ENCODE measurements at places on chromosomes 1 and 21.
A peak's percentile ranks its signal among the peaks of the same experiment; 100 is the strongest.

DNA sequence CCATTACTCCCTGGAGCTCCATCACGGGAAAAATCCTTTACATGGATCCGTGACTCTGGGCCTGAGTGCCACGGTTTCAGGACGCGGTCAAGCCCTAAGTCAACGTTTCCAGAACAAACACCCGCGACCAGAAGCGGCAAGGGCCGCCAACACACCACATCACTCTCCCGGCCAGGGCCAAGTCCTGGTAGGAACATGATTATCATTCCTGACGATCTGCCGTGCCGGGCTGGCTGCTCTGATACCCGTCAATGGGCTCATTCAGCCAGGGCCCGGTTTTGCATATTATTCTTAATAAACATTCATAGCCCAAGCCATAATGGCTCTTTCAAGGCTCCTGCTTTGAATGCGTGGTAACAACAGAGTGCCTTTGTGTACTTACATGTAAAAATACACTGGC lies 44.6 kb upstream of the SIM2 start:
- no peak for DNase-seq

DNA sequence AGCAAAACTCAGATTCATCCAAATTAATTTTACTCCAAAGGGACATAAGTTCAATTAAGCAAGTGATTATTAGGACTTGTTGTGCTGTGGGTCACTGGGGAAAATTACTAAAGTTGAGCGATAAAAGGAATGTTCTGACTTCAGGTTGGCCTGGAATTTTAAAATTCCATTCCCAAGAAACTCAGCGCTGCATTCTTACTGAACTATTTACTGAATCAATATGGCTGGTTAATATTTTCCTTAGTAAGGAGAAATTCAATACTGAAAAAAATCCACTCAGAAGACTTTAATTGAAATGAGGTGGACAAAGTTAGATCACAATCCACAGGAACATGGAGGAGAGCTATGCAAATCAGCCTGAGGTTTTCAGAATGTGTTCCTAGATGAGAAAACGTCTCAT lies 578.9 kb upstream of the NR5A2 start:
- DNase-seq: no peak

- no peak for DNase-seq
These were observed 867 bp downstream of the PTGFRN start for GRCh38 chr1:116910379-116911187.

DNA sequence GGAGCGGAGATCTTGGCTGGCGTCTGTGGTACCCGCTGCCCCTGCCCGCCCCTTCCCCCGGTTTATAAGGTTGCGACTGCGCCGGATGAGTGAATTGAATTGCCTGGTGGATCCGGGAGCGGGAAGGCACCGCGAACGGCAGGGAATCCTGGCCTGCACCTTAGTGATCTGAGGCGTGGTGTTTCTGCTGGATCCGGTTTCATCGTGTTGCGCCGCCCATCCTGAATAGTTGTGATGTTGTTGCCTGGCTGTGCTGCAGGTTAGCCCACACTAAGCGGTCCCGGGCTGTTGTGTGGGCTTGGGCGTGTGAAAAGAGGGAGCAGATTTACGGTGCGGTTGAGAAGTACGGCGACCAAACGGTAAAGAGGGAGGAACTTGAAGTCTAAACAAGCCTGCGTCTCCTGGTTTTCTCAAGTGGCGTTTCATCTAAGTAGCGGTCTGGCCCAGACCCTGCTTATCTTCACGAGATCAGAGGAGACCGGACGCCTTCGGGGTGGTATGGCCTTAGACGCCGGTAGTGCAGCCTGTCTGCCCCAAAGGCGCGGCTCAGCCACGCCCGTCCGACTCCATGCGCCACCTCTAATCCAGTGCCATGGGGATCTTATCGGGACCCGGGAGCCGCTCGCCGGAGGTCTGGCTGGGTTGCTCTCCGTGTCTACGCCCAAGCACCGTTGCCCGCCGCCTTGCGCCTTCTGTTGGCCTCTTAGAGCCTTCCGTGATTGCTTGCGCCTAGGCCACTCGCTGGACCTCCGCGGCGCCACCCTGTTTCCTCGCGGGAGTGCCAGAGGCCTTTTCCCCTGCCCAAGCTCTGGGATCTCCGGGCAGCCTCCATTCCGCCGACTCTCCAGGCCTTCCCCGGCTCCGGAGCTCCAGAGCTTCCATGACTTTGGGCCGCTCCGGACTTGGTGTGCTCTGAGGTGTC lies 87.5 kb upstream of the RHOU start:
- peak; percentile 48 for DNase-seq

GRCh38 chr1:182428043-182428442 lies 21.9 kb upstream of the RGSL1 start:
- DNase-seq: no peak

DNA sequence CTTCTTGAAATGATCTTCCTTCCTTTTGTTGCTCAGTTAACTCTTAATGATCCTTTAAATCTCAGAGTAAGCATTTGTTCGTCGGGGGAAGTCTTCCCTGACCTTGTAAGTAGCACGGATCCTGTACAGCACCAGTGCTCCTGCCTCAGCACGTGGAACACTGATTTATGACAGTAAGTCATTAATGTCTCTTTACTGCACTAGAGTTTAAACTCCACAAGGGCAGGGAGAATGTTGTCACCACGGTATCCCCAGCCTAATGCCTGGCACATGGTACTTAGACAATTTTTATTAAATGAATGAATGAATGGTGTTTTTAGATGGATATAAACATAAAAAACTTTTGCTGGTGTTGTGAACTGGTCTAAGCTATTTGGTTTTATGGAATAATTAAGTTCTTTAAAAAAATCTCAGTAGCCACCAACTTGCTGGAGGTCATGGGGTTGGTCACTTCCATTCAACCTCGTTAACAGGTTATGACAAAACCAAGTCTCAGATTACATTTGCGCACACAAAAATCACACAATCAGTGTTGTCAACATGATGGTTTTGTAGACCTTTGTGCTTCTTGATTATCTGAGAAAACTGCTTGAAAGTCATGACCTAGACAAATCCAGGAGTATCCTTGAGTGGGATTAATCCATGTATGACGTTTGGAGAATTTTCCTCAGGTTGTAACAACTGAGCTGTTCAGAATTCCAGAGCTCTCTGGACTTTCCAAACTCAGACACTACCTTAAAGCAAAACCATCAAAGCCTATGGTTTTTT lies 326.9 kb downstream of the DUSP10 start:
- no peak for DNase-seq

- no peak for DNase-seq
These were observed 77.1 kb downstream of the GBP6 start for GRCh38 chr1:89440911-89441310.

DNA sequence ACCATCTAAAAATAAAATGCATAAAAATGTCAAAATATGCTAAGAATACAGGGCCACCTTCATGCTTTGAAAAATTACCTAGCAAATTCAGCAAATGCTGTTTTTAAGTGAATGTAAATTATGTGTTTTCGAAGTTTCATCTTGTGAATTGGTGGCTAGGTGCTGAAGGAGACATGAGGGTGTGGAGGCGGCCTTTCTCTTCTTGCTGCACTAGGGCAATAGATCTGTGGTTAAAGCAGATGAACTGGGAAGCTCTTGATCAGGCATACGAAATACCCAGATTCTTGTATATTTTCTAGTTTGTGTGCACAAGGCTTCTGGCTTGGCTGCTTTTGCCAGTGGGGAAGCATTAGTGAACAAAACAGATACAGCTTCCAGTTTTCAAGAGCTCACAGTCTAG lies 224.5 kb downstream of the ST6GALNAC3 start:
- no peak for DNase-seq

DNA sequence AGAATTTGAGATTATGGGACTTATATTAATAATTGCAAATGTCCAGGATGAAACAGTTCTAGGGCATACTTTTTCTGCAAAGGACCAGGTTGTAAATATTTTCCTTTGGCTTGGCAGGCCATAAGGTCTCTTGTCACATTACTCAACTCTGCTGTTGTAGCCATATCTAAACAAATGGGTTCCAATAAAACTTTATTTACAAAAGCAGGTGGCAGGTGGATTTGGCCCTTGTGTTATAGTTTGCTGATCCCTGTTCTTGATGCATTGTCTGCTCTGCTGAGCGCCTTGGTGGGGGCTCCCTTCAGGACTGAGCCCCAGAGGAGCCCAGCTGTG lies 258.5 kb downstream of the FOXD2 start:
- no peak for DNase-seq

DNA sequence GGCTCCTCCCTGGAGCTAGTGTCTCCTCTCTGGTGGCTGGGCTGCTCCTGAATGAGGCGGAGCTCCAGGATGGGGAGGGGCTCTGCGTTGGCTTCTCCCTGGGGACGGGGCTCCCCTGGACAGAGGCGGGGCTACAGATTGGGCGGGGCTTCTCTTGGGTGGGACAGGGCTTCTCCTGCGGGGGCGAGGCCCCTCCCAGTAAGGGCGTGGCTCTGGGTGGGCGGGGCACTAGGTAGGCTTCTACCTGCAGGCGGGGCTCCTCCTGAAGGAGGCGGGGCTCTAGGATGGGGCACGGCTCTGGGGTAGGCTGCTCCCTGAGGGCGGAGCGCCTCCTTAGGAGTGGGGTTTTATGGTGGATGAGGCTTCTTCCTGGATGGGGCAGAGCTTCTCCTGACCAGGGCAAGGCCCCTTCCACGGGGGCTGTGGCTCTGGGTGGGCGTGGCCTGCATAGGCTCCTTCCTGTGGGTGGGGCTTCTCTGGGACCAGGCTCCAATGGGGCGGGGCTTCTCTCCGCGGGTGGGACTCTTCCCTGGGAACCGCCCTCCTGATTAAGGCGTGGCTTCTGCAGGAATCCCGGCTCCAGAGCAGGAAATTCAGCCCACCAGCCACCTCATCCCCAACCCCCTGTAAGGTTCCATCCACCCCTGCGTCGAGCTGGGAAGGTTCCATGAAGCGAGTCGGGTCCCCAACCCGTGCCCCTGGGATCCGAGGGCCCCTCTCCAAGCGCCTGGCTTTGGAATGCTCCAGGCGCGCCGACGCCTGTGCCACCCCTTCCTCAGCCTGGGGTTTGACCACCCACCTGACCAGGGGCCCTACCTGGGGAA lies 22.7 kb upstream of the ARF1 start:
- no peak for DNase-seq

GRCh38 chr1:221881805-221882581 lies 140.1 kb upstream of the DUSP10 start:
- DNase-seq: no peak

All from HFF-Myc (cell line).